DMS153 (cell line): ENCODE measurements at places on chromosomes 5 and 9.

- no peak for DNase-seq
Measured at GRCh38 chr5:126402621-126403555, 20.3 kb upstream of the GRAMD2B start.

DNA sequence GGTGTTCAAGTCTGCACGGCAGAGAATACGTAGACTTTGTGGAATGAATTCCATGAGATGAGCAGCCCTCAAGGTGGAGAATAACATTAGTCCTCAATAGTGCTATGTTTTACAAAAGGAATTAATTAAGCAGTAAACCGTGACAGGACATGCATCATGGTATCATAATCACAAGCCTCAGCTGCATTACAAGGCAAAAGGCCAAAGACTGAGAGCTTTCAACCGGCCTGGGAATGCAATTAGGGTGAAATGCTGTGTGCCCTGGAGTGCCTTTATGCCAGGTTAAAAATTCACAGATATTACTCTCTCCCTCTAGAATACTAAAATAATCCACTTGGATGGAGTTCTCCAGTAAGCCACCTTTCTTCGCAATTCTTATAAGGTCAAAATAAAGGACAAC is 270.6 kb downstream of the MLLT3 start:
- DNase-seq = no peak

DNA sequence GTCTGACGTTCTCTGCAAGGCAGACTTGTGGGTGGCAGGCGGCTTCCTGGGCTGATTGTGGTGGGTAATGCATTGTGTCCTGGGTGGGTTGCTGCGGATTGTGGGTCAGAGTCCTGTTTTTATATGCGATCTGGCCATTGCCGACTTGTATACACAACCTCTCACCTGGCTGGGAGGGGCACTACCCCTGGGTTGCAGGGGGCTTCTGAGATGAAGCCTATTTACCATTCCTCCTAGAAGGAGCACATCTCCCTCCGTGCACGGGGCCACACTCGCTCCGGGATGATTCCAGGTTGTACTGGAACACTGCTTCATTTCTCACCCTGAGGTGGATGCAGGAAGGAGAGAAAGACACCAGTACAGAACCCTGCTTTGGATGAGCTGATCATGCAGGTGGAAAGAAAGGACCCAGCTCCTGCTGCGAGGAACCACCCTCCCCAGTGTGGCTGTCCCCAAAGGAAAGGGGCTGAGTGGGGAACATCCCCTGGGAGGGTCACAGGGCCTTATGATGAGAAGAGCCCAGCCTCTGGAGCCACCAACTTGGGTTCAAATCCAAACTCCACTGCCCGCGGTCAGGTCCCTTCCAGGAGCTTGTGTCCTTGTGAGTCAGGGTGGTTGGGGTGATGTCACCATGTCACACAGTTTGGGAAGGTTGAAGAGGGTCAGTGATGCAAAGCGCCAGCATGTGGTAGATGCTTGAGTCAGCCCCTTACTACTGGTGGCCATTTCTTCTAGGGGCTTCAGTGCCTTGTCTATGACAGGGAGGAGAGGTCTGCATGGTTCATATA is 151.8 kb upstream of the COL5A1 start:
- no peak for DNase-seq

DNA sequence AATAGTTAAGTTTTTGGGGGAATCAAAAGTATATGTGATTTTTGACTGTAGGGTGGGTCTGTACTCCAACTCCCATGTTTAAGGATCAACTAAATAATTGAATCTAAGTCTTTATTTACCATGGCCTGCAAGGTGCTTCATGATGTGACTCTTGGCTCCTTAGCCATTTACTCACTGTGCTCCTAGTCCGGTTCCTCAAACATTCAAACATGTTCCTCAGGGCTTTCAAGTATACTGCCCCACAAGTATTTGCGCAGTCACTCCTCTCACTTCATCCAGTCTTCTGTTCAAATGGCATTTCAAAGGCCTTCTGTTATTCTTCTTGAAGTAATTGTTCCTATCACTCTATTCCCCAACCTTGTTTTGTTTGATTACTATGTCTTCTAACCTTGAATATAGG is 16.4 kb downstream of the SMC2 start:
- no peak for DNase-seq

- DNase-seq = no peak
Measured at GRCh38 chr9:80085668-80086067, 513.9 kb downstream of the TLE4 start.

GRCh38 chr5:77427998-77428397 is 64.1 kb downstream of the WDR41 start:
- no peak for DNase-seq

DNA sequence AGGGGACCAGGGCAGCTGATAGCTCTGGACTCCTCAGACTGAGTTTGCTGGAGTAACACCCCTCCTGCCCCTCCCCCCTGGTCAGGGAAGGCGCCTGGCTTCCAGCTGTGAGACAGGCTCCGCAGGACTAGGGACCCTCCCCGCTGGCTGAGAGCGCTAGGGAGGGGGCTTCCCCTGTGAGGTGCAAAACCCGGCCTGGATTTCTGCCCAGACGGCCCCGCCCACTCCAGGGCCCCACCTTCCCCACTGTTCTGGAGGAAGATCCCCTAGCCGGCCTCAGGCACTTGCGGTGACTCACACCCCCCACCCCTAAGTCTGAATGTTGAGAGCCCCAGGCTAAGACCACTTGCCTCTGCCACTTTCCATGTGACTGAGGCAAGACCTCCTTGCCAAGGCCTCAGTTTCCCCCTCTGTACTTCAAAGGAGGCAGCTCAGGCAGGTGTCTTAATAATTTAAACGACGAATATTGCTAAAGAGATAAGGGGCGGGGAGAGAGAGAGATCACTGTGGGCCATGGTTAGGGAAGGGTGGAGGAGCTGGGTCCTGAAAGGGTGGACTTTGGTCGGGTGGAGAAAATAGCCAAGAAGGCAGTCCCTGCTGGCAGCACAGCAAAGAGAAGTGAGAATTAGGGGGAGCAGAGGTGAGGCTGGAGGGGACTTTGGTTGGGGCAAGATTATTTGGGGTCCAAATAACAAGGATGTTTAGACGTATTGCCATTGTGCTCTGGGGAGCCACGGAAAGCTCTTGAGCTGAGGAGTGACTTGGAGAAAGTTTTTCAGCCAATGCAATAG is 1.0 kb upstream of the DAB2IP start:
- no peak for DNase-seq

DNA sequence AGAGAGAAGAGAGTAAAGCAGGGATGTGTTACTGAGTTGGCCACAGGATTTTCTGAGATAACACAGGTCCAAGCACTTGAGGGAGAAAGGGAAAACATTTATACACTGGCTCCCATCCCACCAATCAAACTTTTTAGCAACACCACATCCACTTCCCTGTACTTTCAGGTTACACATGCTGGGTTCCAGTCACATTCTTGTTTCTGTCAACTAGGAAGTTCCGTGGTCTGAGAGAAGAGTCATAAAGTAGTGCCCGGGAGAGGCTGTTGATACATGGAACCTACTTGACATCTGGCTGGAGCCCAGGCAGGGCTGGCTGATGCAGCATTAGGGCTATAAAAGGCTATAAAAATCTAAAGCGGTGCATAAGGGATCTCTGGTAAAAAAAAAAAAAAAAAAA is 473.9 kb upstream of the COX7C start:
- DNase-seq = no peak

DNA sequence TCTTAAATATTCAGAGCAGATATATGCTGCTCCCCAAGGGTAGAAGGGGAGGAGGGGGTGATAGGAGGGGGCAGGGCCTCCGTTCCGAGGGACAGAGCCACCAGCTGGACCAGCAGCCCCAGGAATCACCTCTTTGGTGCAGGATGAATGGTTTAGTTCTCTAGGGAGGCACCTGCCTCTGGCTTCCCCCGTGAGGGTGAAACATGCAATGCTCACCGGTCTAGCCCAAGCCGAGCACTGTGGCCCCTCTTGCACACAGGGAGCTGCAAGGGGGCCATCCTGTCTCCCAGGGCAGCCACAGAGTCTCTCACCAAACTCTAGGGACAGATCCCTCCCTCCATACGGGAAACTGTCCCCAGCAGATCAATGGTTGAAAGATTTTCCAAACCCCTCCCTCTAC is 163.7 kb downstream of the DAB2IP start:
- DNase-seq = no peak

DNA sequence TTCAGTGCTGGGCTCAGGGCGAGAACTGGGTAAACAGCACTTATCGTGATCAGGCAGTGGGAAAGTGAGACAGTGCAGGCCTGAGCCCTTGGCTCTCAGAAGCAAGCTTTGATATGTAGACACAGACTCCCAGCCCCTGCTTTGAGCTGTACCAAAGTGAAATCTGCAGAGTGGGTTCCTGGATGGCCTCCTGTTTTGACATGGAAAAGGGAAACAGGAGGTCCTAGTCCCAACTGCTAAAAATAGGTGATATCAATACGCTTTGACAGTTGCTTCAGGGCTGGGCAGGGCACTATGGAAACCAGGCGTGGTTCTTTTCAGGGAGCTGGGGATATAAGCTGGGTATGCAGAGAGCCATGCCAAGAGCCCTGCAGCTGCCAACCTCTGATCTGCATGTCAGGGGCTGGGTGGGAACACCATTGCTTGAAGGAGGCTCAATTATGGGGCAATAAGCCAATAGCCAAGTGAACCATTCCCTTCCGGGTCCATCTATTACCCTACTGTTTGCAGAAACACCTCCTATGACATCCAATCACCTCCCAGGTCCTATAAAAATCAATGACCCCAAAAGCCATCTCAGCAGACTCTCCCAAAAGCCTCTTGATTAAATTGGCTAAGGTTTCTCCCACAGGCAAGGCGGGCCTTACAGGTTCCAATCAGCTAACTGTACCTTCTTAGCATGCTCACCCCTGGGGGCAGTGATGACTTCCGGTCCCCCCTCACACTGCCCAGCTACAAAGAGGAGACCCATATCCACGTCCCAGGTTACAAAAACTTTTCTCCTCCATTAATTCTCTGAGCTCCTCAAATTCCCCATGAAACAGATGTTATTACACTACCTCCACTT is 45.8 kb downstream of the EPB41L4B start:
- peak; percentile 63 for DNase-seq

DNA sequence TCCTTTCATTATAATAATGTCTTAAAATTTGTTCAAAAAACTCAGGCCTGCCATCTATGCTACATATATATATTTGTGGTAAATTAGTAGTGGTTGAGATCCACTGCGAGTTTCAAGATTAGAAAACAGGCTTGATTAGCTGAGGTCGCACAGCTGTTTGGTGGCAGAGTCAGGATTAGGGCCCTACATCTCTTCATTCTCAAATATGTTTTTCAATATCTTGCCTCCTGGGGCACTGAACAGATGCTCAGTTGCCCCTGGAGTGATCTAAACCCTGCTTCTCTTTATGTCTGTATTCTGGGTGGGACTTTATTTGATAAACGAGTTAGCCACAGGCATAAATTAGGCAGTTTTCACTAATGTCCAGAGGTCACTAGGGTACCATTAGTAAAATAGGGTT is 27.8 kb upstream of the CEP120 start:
- no peak for DNase-seq

GRCh38 chr5:82884821-82885471 is 192.2 kb downstream of the TMEM167A start:
- no peak for DNase-seq

DNA sequence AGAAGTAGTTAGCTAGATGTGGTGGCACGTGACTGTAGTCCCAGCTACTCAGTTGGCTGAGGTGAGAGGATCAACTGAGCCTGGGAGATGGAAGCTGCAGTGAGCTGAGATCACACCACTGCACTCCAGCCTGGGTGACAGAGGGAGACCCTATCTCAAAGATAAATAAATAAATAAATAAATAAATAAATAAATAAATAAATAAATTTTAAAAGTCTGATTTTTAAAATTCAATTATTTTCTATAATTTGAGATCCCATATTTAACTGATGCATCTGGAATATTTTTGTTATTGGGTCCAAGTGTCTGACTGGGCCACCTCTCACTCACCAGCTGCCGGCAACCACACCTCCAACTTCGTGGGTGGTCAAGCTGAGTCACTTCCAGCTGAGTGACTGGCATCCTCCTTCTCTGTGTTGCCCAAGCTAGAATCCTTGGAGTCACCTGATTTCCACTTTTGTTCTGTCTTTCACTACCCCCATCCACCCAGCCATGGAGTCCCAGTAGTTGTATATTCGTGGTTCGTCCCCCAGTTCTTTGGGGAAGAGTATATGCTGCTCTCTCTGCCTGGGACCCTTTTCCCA is 70.9 kb downstream of the EGFLAM start:
- DNase-seq = no peak

DNA sequence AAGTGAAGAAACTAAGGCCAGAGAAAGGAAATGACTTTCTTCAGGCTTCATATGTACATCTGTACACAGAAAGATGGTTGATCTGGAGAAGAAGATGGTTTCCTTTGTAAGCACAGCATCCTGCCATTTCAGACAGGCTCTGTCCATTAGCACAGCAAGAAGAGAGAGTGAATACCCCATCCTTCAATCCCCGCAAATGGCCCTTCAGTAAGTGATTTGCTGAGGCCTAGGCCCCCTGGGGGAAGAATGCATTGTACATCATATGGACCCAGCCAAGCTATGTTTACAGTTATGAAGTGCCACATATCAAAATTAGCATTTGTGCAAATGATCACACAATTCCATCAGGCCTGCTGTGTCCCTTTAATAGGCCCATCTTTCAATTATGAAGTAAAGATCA is 657.4 kb downstream of the BRINP1 start:
- DNase-seq = no peak

DNA sequence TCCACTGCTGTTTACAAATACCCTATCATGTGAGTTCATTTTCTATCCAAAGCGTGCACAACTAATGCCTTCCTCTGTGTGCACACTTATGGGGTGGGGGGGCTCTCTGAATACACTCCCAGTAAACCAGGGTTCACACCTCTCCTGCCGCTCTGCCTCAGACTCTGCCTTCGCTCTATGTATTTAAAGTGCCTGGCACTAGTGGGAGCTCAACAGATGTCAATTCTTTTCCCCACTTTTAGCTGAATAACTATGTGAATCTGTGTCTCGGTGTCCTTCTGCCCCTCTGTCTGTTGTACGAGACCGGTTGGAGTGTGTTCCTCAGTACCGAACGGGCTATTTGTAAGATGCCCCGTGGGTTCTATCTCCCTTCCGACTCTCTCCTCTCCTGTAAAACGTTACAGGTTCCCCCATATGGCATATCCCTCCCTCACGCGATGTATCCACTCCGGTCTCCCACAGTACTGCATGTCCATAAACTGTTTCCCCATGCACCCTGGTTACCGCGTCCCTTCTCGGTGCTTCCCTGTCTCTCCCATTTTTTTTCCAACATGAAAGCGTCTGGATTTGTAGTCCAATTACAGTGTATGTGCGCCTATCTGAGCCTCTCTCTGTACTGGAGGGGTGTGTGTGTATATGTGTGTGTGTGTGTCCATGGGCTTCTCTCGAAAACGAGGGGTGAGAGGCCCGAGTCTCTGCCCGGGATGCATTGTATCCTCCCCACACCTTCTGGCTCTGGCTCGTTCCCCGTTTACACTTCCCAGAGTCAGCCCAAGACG is 1.6 kb downstream of the ELL2 start:
- DNase-seq = no peak
